A673 (cell line): ENCODE measurements at places on chromosomes 4 and X. TPM values are rescaled to one million over a fixed set of nuclear protein-coding genes. Genes with fewer than 3 reads are reported as not detected.
A peak's percentile ranks its signal among the peaks of the same experiment; 100 is the strongest.

- H3K27me3 ChIP-seq: no peaks in the 10 kb centered on the region
- no peak overlapping the region for H3K27ac ChIP-seq
- no peaks in the 10 kb centered on the region for H3K4me1 ChIP-seq
- no peaks in the 10 kb centered on the region for H3K36me3 ChIP-seq
- H3K4me3 ChIP-seq: no peak overlapping the region
Measured at GRCh38 chr4:4462970-4463369, 76.1 kb downstream of the NSG1 start.

DNA sequence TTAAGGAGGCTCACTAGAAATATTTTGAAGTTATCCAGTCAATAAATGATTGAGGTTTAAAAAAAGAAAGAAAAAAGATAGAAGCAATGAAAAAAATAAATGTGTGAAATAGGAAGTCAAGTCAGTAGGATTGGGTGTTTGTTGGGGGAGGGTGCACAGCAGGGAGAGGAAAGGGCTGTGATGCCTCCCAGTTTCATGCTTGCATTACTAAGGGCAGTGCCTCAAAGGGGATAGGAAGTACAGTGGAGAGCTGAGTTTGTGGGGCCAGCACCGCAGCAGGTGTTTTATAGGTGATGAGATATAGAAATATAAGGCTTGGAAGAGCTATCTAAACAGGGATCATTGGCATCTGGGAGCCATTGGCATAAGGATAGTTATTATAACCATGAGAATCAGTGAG, 919.2 kb downstream of the STIM2 start:
- H3K4me3 ChIP-seq: no peak overlapping the region
- DNase-seq: no peak
- no peak overlapping the region for H3K27ac ChIP-seq

DNA sequence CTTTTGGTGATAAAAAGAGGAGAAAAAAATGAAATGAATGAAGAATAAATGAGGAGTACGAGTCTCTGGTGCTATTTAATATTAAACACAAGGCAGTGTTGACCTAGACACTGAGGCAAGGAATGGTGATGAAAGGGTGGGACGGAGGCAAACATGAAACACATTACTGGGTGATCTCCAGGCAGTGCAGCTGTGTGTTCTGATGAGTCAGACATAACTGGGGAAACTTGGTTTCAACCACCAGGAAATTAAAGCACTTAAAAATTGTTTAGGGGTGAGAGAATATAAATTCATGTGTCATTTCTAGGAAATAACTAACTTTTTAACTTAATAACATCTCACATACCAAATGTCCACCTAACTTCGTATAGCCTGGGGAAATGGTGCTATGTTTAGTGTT, 19.7 kb upstream of the CXCL6 start:
- H3K27ac ChIP-seq: no peak overlapping the region
- no peak for DNase-seq
- no peak overlapping the region for H3K4me3 ChIP-seq
- no peaks in the 10 kb centered on the region for H3K27me3 ChIP-seq
- H3K36me3 ChIP-seq: no peaks in the 10 kb centered on the region

DNA sequence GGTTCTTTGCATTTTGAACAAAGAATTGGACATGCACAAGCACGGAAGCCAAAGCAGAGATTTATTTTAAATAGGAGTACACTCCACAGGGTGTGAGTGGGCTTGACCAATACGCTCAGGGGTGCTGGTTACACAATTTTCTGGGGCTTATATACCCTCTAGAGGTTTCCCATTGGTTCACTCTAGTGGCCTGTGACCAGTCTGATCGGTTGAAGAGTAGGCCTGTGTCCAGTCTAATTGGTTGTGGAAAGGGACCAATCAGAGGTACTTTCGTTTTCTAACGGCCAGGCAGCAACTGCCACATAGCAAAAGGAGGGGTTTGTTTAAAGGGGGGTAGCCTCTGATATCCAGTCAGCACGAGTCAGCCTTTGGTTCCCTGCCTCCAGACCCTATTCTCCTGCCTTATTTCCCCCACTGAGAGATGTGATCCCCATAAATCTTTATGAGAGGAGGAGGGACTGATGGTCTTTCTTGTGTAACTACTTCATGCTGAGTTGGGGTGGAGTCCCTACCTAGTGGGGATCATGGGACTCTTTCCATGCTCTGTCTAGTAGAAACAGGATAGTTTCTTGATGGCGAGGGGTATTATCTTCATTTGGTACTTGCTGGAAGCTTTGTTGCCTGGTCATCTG, 11.3 kb upstream of the AREG start:
- no peaks in the 10 kb centered on the region for H3K36me3 ChIP-seq
- no peaks in the 10 kb centered on the region for H3K4me1 ChIP-seq
- no peaks in the 10 kb centered on the region for H3K27me3 ChIP-seq
- H3K4me3 ChIP-seq: no peak overlapping the region
- H3K27ac ChIP-seq: no peak overlapping the region
- DNase-seq: no peak

DNA sequence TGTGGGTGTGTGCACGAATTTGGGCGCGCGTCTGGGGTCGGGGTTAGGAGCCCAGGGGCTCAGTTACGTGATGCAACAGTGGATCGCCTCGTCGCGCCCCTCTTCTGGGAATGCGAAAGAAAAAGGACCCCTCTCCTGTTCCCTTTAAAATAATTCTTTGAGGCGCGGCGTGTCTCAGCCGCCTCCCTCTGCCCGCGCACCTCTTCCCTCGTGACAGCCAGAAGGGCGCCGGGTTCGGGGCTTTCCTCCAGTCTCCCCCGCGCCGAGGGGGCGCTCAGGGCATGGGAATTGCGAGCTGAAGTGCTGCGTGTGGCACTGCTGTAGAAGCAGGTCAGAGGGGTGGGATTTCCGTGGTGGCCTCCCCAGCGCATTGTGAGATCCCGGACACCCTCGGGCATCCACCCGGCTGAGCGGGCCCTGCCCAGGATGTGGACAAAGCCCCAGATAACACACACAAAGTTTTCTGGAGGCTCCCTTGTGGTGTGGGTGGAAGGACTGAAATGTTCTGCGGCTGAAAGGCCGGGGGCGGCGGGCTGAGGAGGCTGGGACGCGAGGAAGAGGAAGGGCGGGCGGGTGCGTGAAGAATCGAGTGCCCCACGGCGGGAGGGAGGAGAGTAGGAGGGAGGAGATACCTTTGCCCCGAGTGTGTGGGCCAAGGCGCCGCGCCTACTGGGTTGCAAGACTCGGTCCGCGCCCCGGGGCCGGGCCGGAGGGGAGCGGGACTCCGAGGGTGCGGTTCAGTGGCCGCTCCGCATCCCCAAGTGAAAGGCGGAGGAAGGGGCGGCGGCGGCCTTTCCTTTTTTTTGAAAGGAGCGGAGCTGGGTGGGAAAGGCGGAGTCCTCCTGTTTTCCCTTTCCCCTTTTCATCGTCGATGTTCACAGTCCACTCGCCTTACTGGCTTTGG, 752 bp downstream of the SEPTIN11 start:
- DNase-seq: peak; percentile 30
- no peaks in the 10 kb centered on the region for H3K27me3 ChIP-seq
- H3K36me3 ChIP-seq: no peaks in the 10 kb centered on the region
- peaks cover 26% of the 10 kb centered on the region for H3K4me1 ChIP-seq

DNA sequence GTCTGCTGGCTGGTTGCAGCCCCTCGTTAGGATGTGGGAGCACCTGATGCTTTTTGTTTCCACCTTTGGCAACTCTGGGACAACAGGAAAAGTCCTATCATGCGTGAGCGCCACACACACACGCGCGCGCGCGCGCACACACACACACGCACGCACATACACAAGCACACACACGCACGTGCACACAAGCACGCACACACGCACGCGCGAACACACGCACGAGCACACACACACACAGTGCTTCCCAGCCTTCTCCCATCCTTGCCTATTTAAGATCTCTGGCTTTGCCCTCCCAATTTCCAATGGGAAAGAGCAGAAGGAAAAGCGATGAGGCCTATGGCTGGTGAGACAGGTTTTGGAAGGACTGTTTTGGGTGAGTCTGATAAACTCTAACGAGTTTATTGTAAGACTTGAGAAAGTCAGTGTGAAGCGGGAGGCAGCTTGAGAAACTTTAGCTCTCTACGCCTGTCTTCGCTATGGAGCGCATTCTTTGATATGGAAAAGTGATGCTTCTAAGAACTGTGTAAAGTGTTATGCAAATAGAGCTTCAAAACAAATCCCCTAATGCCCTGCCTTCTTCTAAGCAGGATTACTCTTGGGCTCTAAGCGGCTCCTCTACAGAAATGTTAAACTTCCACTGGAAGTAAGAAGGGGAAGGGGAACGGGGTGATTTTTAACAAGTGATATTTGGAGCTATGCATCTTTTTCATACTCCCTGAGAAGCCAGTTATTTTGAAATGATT, 11.8 kb downstream of the SUPT20HL1 start:
- no peaks in the 10 kb centered on the region for H3K4me1 ChIP-seq
- H3K36me3 ChIP-seq: no peaks in the 10 kb centered on the region
- H3K4me3 ChIP-seq: no peak overlapping the region
- DNase-seq: no peak

GRCh38 chrX:16012250-16012649, 111.1 kb upstream of the GRPR start:
- H3K4me3 ChIP-seq: no peak overlapping the region
- no peak overlapping the region for H3K27ac ChIP-seq
- H3K36me3 ChIP-seq: no peaks in the 10 kb centered on the region

DNA sequence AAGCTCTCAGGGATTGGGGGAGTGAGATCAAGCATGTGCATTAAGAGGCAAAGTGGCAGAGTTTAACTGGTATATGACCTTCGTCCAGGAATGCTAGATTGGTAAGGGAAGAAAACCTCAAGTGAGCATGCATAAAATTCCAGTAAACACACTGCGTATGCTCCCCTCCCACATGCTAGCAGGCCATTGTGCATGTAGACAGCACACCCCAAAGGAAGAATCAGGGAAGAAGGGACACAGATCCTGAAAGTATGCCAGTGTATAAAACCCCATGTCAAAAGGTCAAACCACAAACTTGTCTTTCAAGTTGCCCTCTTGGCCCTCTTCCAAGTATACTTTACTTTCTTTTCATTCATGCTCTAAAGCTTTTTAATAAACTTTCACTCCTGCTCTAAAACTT, 405.2 kb upstream of the CNKSR2 start:
- no peak for DNase-seq
- no peak overlapping the region for H3K27ac ChIP-seq
- no peaks in the 10 kb centered on the region for H3K36me3 ChIP-seq
- H3K4me1 ChIP-seq: no peaks in the 10 kb centered on the region
- H3K27me3 ChIP-seq: no peaks in the 10 kb centered on the region

DNA sequence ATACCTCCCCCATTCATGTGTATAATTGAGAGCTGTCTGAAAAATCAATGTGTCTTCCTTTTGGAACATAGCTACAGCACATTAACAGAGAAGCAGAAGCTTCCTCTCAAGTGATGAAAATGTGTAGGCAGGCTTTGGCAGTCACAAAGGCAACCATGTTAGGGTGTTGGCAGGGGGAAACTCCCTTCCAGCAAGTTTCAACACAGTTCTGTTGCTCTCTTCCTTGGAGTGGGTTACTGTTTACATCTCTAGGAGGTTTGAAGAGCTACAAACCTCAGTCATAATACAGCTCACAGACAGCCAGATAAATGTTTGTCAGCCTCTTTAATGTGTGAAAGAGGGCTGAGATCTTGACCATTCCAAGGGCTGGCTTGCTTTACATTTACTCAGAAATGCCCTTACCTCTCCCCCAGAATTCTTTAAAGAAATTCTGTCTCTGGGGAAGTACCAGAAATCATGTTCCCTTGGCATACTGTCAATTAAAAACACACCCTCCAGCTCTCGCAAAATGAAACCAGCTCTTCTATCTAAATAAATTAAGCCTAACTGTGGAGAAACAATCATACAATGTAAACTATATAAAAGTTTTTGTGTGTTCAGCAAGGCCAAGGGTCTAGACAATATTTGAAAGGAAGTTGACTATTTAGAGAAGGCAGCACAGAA, 18.9 kb downstream of the ZBTB33 start:
- H3K27ac ChIP-seq: no peak overlapping the region
- H3K4me3 ChIP-seq: no peak overlapping the region
- H3K36me3 ChIP-seq: no peaks in the 10 kb centered on the region
- H3K4me1 ChIP-seq: no peaks in the 10 kb centered on the region
- DNase-seq: no peak

DNA sequence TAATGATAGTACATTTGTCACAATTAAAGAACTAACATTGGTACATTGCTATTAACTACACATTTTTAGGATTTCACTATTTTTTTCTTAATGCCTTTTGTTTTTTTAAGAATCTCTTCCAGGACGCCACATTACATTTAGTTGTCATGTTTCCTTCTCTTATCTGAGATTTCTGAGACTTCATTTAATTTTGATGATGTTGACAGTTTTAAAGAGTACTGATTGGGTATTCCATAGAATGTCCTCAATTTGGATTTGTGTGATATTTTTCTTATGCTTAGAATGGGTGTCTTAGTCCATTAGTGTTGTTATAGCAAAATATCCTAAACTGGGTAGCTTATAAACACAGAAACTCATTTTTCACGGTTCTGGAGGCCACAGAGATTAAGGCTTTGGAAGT, 1095.5 kb upstream of the LCORL start:
- H3K27ac ChIP-seq: no peak overlapping the region
- H3K4me1 ChIP-seq: no peaks in the 10 kb centered on the region
- no peak for DNase-seq

DNA sequence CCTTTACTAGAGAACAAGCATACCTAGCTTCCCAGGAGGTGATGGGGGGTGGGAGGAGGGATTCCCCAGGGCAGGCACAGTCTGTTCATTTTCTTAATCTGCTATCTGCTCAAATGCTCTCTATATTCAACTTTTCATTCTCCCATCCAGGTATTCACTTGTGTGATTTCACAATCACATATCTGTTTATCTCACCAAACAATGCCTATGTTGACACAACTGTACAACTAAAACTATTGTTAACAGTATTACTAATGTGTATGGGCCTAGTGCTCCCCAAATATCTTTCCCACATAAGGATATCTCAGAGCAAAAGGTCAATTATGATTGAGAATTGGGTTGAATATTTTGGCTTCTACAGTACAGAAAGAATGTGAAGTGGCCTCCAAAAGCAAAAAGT, 210.8 kb downstream of the IQCM start:
- no peak for DNase-seq
- H3K36me3 ChIP-seq: no peaks in the 10 kb centered on the region
- H3K27ac ChIP-seq: no peak overlapping the region

GRCh38 chrX:19904778-19905367, 17.5 kb upstream of the SH3KBP1 start:
- DNase-seq: peak; percentile 61
- no peaks in the 10 kb centered on the region for H3K4me1 ChIP-seq

- H3K27me3 ChIP-seq: no peaks in the 10 kb centered on the region
- DNase-seq: peak; percentile 71
- H3K4me3 ChIP-seq: no peak overlapping the region
- H3K4me1 ChIP-seq: no peaks in the 10 kb centered on the region
Measured at GRCh38 chr4:147019091-147019490, 73.4 kb upstream of the TTC29 start.

Gene CSAG3
- total RNA-seq: not detected in 2 replicates

Gene CT83
- not detected in 2 replicates for total RNA-seq

Gene HTR2C
- total RNA-seq: not detected in 2 replicates

Gene SULT1E1
- total RNA-seq: 13.4 and 16.0 TPM in 2 replicates
